CD4-positive, CD25-positive, alpha-beta regulatory T cell (primary cell): ENCODE measurements at places on chromosomes 7 and 10. TPM values are rescaled to one million over a fixed set of nuclear protein-coding genes. Genes with fewer than 3 reads are reported as not detected.

DNA sequence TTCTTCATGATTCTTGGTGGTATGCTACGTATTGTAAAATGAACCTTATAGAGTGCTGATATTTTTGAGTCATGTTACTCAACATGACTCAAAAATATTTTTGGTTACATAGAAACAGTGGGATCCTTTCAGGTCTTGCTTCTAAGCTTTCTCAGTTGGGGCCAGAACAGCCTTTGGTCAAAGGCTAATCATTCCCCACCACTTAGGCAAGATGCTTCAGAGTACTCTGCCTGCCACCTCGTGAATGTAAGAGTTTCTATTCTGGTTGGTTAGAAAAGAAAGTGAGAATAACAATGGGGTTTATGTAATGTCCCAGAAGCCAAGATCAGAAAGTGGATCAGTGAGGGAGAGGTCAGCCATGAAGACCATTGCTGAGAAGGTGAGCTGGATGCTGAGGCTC is 327.8 kb downstream of the TCERG1L start:
- no peak for DNase-seq

- DNase-seq: no peak
Measured at GRCh38 chr10:131742500-131742951, 158.3 kb upstream of the PPP2R2D start.

- no peak for DNase-seq
Measured at GRCh38 chr7:103447073-103447960, 1.3 kb upstream of the SLC26A5 start.

DNA sequence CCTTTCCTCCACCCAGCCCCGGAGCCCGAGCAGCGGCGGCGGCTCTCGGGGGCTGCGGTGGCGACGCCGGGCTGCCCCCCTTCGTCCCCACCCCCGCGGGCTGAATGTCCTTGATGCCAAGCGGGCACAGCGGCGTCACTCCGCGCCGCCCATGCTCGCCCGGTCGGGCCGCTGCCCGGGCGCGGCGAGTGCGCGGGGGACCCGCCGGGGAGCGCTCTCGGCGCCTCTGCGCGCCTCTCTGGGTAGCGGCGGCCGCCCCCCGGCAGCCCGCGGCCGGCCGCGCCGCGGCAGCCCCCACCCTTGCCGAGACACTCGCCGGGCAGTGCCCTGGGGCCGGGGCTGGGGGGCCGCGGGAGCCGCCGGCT is 433 bp upstream of the PLXNA4 start:
- DNase-seq: no peak

GRCh38 chr10:128892005-128892404 is 575.0 kb upstream of the MGMT start:
- DNase-seq: no peak

GRCh38 chr10:13632440-13632839 is 45.7 kb downstream of the PRPF18 start:
- no peak for DNase-seq

- DNase-seq: peak; percentile 18
Measured at GRCh38 chr10:78973901-78974616, 94.7 kb upstream of the ZMIZ1 start.

DNA sequence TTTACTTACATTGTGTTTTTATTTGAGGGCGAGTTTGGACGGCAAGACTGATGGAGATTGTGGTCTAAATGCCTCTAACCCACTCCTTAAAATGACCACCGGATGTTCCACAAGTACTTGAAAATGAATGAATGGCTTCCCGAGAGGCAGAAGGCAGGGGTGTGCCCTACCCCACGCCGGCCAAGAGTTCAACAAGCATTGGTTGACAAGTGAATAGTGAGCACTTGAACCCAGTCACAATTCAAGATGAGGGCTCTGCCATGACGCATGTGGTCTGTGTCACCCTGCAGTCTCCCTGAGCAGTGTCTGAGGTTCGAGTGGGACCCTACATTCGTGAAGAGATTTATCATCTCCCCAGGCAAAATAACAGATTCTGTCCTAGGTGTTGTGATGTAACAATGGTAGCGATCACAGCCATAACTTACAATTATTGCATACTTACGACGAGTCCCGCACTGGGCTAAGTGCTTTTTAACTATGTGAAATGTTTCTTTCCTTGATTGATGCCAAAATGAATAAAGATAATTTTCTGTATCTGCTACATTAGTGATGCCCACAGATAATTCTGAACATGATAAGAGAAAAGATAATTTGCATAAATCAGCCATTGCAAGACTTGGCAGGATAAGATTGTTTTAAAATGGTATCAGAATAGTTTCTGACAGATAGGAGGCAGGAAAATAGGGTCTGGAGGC is 305.4 kb downstream of the WDR37 start:
- DNase-seq: no peak

CALD1 gene
- total RNA-seq: 3.9 TPM

SLC13A1 gene
- not detected for total RNA-seq

LRRD1 gene
- 0.44 TPM for total RNA-seq

PON1 gene
- total RNA-seq: not detected

LIPM gene
- not detected for total RNA-seq

SUN3 gene
- not detected for total RNA-seq

PSMC2 gene
- 84.3 TPM for total RNA-seq
